Activated effector memory CD4-positive, alpha-beta T cell treated with anti-CD3 and anti-CD28 coated beads, Interleukin-2, amount 50 U/mL, for 16 hours (primary cell): ENCODE measurements at places on chromosomes 2 and 18.

GRCh38 chr2:31231571-31232302 lies 2.2 kb upstream of the EHD3 start:
- no peak for DNase-seq

- DNase-seq, result no peak
These were observed 67.4 kb downstream of the TNS1 start for GRCh38 chr2:217935235-217935879.

DNA sequence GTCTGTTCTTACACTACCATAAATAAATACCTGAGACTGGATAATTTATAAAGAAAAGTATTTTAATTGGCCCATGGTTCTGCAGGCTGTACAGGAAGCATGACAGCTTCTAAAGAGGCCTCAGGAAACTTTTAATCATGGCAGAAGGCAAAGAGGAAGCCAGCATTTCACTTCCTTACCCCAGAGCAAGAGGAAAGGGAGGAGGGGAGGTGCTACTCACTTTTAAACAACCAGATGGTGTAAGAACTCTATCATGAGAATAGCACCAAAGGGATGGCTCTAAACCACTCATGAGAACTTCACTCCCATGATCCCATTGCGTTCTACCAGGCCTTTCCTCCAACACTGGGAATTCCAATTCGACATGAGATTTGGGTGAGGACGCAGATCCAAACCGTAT lies 344.4 kb upstream of the SLC39A10 start:
- no peak for DNase-seq

GRCh38 chr18:34771958-34772357 lies 61.9 kb downstream of the DTNA start:
- DNase-seq, result no peak

- no peak for DNase-seq
These were observed 262.0 kb downstream of the AFF3 start for GRCh38 chr2:99880148-99880963.

- no peak for DNase-seq
These were observed 148.4 kb downstream of the HDAC4 start for GRCh38 chr2:239252393-239252792.
